ENCODE measurements at places on chromosomes 16 and 17. TPM values are rescaled to one million over a fixed set of nuclear protein-coding genes. Genes with fewer than 3 reads are reported as not detected.

- no peak for DNase-seq
Observed at GRCh38 chr17:10628756-10629155, 28.4 kb downstream of the MYH3 start.

C1QTNF8 gene
- not detected for total RNA-seq

DNA sequence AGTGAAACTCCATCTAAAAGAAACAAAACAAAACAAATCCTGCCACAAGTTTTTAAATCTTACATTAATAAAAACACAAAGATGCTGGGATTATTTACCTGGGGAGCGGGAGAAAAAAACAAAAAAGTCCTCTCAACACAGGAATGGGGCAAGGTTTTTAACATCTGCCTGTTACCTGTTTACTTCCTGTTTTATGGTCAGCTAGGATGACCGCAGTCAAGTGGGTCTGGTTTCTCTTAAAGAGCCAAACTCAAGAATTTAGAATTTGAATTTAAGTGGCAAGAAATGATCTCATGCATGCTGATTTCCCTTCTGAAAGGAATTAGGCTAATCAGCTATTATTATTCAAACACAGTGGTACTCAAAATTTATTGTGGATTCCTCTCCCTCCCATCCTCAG, 39.7 kb upstream of the TBC1D3K start:
- no peak for DNase-seq

GRCh38 chr16:17307504-17307903, 163.3 kb downstream of the XYLT1 start:
- no peak for DNase-seq

GRCh38 chr17:64259922-64260321, 3.1 kb downstream of the TEX2 start:
- DNase-seq = no peak

KIF19 gene
- 116 TPM for total RNA-seq

BCO1 gene
- not detected for total RNA-seq

WFDC1 gene
- total RNA-seq = 4.2 TPM

CSH1 gene
- total RNA-seq = not detected

DLX4 gene
- total RNA-seq = not detected

DNA sequence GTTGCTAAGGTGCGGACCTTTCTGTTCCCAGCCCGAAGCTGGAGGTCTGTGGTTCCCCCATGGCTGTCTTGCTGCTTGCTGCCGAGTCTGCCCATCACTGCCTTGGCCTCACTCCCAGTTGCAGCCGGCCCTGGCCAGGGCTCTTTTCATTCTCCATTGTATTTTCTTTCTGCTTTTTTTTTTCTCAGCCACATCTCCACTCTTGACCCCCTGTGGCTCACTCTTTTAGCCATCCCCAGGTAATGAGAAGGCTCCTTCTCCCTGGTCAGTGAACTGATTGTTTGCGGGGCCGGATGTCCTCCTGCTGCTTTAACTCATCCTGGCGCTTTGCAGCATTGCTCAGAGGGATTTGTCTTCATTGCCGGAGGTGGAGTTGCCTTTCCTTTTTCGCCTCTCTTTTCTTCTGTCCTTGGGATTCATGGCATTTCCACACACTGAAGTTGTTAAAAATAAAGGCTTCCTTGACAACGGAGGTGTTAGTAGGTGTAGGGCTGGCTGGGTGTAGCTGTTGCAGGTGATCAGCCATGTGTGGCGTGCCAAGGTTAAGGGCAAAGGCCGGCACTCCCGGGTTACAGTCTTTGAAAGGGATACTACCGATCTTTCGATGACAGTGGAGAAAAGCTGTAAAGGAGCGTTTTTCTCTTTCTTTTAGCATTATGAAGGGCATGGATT, 34.1 kb downstream of the MAP2K6 start:
- peak; percentile 18 for DNase-seq

DNA sequence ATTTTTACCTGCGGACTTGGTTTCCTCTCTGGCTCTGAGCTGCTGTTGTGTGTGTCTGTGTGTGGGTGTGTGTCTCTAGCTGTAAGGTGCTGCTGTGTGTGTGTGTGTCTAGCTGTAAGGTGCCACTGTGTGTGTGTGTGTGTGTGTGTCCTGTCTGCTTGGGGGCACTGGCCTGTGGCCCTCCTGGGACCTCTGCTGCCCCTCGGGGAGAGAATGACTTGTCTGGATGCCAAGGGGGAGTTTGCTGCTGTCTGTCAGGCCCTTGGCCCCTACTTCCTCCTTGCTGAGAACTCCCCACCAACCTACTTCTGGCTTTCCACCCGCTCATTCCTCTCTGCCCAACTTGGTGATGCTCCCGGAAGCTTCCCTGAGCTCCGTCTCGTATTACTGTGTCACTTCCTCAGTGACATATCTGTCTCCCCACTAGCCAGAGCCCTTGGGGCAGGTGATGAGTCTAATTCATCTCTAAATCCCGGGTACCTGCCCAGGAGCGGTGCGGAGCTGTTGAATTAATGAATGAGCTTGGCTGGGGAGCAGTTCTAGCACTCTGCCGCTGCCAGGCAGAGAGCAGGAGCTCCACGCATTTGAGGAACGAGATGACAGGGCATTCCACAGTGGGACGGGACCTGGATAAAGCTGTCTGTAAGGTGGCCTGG, 3.5 kb upstream of the LASP1NB start:
- no peak for DNase-seq

DNA sequence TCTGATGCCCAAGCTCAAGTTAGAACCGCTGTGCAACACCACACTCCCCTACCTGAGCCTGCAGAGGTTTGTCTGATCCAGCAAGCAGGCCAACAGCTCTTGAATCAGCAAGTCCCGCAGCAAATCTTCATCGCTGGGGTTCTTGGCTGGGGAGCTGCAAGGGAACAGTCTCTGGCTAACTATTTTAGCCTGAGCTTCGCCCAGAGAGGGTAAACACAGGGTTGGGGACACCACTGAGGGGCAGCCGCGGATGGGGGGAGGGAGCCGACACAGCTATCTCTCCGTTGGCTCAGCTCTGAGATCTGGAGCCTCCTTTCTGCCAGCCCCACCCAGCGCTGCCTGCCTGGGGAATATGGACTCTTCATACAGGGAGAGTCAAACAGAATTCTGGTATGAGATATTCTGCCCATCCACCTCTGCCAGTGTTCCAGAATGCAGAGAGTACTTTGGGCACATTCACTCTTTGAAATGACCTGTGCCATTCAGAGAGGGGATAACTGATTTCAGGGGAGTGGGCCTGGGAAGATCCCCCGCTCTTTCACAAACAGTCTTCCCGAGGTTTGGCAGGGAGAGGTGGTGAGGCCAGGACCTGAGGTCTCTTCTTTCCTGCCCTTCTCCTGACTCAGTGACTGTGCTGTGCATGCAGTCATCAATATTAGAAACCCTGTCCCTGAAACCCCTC, 7.4 kb downstream of the GIP start:
- no peak for DNase-seq

GRCh38 chr16:78256686-78257375, 157.4 kb downstream of the WWOX start:
- DNase-seq = no peak

DNA sequence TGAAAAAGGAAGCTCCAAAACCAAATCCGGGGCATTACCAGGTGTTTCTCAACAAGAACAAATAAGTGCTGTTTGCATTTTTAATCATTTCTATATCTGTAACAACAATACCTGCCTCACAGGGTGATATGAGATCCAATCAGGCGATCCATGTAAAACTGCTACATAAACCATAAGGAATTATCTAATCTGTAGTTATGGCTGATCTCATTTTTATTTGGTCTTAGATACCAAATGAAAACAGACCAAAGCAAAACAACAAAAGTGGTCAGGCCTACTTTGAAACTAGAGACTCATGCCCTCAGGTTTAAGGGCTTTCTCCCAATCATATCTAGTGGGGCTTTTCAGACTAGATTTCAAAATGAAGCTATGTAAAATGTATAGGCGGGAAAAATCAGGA, 28.3 kb downstream of the XPO6 start:
- no peak for DNase-seq

- no peak for DNase-seq
Observed at GRCh38 chr17:1144162-1144561, 35.6 kb downstream of the ABR start.

SLC12A3 gene
- not detected for total RNA-seq
